Smooth muscle cell of the pulmonary artery (primary cell): ENCODE measurements at places on chromosomes 6 and 20. TPM values are rescaled to one million over a fixed set of nuclear protein-coding genes. Genes with fewer than 3 reads are reported as not detected.

RNF144B gene
- 1.2 and 2.7 TPM in 2 replicates for total RNA-seq

SCP2D1 gene
- not detected in 2 replicates for total RNA-seq

PI3 gene
- not detected in 2 replicates for total RNA-seq

NNAT gene
- 0.66 TPM in 1 of 2 replicates, not detected in the other for total RNA-seq

CLIC5 gene
- total RNA-seq: under 0.01 TPM in 1 of 2 replicates, not detected in the other

VARS1 gene
- total RNA-seq: 50.8 and 109 TPM in 2 replicates

CST2 gene
- total RNA-seq: 2.4 and 17.5 TPM in 2 replicates

MDFI gene
- total RNA-seq: 0.26 and 0.33 TPM in 2 replicates

IER3 gene
- total RNA-seq: 49.8 and 105 TPM in 2 replicates

SLC13A3 gene
- 2.2 and 2.5 TPM in 2 replicates for total RNA-seq

KATNA1 gene
- 20.5 and 22.8 TPM in 2 replicates for total RNA-seq
